ENCODE measurements at places on chromosomes 5 and 9.

DNA sequence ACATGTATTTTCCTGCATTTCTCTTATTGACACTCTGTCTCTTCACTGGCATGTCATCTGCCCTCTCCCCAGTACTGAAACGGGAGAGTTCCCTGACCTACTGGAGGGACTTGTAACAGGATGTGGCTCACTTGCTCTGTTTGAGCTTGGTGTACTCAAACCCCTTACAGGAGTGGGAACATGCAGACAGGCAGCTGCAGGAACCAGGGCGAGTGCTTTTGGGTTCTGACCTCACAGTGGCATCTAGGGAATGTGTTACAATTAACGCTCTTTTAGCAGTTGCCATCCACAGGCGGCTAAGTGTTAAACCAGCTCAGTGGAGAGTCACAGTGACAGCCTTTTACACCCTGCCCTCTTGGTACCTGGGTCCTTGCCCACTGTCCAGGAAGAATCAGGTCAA lies 300.3 kb upstream of the GRAMD2B start:
- no peak for DNase-seq

GRCh38 chr5:90168399-90168798 lies 241.2 kb downstream of the CETN3 start:
- DNase-seq: no peak

DNA sequence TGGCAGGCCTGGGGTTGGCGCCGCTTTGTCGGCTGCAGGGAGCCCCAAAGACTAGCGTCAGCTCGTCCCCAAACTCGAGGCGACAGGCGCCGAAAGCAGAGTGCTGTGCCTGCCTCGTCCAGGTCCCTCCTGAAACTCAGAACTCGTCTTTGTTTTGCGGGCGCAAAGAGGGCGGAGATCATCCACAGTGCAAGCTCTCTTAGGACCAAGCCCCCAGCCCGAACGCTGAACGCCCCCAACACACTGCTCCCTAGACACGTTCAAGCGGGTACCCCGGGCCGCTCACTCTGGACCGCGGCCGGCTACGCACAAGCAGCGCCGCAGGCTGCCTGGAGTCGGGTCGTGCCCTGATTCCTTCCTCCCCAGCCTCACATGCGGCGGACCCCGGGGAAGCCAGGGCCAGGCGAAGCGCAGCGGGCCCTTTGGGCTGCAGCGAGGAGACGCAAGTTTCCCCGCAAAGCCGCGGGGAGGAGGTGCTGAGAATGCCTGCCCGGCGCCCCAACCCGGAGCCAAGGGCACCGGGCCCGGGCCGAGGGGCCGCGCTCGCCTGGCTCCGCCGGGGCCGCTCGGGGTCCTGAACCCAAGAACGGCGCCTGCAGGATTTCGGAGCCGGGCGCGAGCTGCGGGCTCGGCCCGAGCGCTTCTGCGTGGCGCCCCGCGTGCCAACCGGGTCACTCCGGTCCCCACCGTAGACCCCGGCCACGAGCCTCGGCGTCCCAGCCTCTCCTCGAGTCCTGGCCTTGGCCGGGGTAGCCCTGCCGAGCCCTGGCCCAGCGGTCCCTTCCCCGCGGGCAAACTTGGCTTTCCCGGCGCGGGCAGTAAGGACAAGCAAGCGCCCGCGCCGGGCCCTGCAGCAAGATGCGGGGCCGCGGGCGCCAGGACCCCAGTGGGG lies 738 bp downstream of the FSTL4 start:
- DNase-seq: no peak

DNA sequence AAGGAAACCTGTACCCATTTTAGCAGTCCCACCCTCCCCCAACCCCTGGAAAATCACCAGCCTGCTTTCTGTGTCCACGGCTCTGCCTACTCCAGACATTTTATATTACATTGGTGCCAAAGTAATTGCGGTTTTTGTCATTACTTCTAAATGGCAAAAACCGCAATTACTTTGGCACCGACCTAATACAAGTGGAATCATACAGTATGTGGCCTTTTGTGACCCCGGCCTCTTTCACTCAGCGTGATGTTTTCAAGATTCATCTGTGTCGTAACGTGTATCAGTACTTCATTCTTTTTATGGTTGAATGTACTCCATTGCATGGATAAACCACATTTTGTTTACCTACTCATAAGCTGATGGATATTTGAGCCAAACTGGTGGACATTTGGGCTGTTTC lies 9.7 kb upstream of the ORM1 start:
- DNase-seq: no peak

DNA sequence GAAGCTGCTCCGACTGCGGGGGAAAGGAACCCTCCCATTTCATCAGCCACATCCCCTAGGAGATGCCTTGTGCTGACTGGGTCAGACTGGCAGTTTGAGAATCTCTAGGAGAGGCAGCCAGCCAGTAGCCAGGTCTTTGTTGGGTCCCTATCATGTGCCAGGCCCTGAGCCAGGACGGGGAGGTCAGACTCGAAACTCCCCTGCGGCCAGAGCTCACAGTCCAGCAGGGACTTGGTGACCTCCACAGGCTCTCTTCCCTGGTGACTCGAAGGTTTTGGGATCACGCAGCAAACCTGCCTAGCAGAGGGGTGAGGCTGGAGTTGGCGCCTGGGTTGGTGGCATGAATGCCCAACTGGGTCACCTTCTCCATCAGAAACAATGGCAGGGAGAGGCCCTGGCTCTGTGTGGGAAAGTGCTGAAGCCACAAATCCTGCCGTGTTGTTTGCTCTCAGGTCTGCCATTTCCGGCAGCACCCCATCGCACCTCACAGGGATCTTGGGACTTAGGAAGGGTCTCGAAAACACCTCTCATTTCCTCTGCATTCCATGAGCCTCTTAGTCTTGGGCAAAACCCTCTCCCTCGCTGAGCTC lies 14.4 kb upstream of the ORM1 start:
- DNase-seq: no peak

GRCh38 chr5:56329652-56330051 lies 96.5 kb upstream of the ANKRD55 start:
- DNase-seq: no peak

- no peak for DNase-seq
These were observed 21.6 kb downstream of the TJP2 start for GRCh38 chr9:69195668-69196067.
